ENCODE measurements at places on chromosomes 12 and 14.
A peak's percentile ranks its signal among the peaks of the same experiment; 100 is the strongest.

DNA sequence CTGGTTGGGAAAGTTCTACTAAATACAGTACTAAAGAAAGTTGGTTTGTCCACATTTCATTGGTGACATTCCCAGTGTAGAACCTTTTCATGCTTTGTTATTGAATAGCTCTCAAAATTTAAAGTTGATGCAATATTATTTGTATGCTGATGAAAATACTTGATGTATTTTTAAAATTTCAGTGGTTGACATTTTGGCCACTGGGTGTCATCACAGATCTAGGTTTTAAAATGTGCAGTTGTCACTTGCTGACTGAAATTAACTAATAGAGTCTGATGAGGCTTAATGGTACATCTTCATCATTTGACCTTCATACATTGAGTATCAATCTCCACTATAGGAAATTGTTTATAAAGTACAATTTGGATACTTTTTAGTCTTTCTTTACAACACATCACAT lies 37.1 kb downstream of the CMAS start:
- DNase-seq, result peak; percentile 52

GRCh38 chr12:116620492-116621191 lies 61.5 kb downstream of the MAP1LC3B2 start:
- DNase-seq, result no peak

- no peak for DNase-seq
These were observed 81.6 kb downstream of the LLPH start for GRCh38 chr12:66048835-66049537.

DNA sequence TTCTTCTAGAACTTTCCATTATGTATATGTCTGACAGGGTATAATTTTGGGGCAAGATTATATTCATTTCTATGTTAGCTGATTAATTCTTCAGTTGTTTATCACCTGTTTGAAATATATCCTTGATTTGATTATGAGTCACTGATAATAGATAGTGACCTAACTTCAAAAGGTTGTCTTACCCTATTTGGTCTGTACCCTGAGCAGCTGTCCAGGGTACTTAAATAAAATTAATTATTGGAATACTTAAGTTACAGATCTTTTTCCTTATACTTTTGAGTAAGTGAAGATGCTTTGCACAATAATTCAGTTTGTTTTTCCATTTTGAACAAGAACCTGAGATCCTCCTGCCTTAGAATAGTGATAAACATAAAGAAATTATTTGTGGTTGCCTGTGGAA lies 13.2 kb upstream of the NPAS3 start:
- no peak for DNase-seq

DNA sequence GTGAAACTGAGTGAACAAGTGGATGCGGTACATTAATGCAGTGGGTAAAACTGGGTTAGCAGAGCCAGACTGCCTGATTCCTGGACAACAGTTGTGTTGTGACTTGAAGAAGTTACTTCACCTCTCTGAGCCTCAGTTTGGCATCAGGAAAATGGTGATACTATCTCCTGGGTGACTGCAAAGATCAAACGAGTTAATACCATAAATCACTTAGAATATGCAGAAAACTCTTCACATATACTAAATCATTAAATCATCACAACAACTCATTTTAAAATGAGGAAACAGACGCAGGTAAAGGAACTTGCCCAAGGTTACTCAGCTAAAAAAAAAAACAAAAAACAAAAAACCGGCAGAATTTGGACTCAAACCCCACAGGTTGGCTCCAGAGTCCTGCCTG lies 811 bp downstream of the MTERF2 start:
- no peak for DNase-seq

GRCh38 chr14:105378199-105378598 lies 20.1 kb upstream of the TEX22 start:
- DNase-seq, result no peak

DNA sequence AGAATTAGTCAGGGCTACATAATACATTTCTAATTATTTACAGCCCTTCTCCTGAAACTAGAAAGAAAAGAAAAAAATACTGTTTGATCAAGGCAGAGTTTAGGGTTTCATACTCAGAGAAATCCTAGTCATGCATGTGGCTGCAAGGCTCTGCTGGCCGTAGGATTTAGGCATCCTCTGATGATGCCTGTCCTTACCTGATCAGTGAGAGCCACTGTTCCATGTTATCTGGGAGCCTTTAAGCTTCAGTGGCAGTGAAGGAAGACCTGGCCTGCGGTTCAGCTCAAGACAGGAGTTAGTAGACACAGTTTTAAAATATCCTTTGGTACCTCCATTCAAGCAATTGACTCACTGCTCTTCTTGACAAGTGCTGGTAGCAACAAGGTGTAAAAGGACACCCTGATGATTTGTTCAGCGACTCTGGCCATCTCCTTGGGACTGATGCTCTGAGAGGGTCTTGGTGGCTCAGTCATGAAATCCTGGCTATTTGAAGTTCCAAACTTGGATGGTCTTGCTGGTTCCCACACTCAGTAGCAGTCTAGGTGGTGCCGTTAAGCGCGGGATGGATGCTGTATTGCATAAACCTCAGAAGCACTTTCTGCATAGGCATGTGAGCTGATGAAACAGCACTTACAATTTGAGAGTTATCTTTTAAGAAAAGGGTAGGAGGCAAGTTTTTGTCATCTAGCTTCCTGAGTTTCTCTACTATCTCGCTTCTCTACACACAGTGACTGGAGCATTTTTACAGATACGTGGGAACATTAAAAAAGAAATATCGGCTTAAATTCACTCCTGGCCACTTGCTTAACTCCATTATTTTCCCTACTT lies 162.0 kb downstream of the SAMD4A start:
- DNase-seq, result no peak

DNA sequence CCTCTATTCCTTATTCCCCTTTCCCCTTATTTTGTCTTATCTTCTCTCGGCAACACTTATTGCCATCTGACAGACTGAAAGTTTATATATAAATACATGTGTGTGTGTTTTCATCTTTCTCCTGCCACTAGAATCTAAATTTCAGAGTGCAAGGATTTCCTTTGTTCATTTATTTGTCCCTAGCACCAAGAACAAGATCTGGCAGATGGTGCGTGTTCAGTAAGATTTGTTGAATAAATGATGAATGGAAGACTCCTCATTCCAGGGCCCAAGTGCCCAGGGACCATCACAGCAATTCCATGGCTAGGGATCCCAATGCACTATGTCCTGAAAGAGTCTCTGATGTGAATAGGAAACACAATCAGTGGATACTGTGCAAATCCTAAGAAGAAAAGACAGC lies 97.9 kb upstream of the EEA1 start:
- no peak for DNase-seq

DNA sequence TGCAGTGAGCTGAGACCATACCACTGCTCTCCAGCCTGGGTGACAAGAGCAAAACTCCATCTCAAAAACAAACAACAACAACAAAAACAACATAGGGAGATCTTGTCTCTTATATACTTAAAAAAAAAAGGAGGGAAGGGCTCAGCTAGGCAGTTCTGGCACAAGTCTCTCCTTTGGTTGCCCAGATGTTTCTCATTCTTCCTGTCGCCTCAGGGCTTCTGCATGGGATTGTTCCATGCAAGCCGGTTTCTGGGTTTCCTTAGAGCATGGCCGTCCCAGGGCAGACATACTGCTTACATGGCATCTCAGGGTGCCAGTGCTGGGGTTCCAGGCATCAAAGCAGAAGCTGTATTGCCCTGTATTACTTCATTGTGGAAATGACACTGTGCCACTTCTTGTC lies 5.2 kb upstream of the SLC8B1 start:
- no peak for DNase-seq

DNA sequence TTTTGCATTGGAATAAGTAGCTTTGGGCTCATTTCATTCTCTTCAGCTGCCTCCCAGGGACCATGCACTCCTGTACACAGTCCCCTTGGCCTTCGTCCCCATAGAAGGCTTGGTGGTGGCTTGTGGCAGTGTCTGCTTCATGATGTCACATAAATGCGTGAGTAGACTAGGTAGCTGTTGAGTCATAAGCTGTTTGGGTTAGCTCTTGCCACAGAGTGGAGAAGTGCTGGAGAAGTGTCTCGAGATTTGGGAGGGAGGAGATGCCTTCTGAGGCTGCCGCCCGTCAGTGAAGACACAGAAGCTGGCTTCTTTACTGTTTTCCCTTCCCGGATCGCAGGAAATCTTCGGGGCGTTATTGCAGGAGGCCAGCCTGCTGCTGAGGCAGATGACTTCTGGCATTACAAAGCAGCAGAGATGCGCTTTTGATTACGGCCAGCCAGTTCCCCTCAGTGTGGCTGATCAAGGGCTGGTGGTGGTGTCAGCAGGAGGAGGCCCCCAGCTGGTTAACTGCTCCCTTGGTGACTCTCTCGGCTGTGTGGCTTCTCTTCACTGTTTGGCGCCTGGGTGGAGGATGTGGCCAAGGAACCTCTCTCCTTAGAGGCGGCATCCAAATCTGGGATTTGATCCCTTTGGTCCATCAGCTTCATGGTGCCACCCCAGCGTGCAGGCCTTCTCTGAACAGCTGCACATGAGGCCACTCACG lies 67.6 kb downstream of the AACS start:
- no peak for DNase-seq

- DNase-seq, result peak; percentile 31
These were observed 82.2 kb downstream of the PLEKHG7 start for GRCh38 chr12:92784797-92785562.

GRCh38 chr14:96089401-96089800 lies 50.2 kb downstream of the C14orf132 start:
- DNase-seq, result no peak

GRCh38 chr14:62654641-62655040 lies 390.6 kb downstream of the KCNH5 start:
- no peak for DNase-seq

GRCh38 chr12:101968770-101969169 lies 91.4 kb downstream of the DRAM1 start:
- no peak for DNase-seq

DNA sequence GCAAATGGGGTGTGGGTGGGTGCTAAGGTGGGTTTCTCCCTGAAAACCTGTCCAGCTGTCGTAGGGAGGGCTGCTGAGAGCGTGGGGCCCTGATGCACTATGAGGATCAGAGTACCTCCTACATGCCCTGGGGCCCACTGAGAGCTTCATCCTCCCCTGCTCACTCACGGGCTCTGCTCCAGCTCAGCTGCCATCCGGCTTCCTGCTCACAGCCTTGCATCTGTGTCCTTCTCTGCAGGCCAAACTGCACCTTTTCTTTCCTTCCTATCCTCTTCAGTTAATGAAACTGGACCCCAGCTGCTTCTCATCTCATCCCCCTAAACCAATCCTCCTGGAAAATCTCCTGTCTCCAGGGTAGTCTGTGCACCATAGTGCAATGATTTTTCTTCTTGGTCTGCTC lies 22.2 kb upstream of the GPRC5D start:
- DNase-seq, result no peak

DNA sequence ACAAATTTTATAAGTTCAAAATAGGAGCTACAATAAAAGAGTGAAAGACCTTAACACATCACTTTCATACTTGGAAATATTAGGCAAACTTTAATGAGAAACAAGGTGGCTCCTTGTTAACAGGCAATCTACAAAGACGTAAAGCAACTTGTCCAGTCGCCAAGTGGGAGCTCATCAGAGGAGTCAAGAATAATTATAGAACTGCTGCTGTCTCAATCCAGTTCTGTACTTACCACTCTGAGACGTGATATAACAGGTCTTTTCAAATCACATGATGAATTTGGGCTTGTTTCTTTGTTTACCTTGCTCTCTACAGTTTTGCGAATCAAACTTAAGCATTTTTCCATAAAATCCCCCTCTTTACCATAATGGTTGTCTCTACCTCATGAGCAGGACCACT lies 3.6 kb downstream of the YBX3 start:
- DNase-seq, result no peak

DNA sequence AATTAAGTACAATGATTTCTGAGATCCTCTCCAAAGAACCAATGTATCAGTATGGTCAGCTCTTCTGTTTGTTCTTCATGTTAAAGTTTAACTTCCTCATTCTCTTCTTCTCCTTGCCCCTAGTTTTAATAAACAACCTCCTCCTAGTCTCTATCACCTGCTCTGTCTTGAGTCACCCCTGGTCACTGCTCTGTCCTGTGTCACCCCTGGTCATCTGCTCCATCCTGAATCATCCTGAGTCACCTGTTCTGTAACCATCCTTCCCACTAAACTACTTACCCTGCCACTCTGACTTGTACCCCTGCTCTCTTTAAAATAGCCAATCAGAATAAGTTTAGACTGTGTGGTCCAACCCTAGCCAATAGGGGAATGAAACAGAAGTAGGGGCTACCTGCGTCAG lies 100.5 kb downstream of the ALG10B start:
- DNase-seq, result peak; percentile 5

DNA sequence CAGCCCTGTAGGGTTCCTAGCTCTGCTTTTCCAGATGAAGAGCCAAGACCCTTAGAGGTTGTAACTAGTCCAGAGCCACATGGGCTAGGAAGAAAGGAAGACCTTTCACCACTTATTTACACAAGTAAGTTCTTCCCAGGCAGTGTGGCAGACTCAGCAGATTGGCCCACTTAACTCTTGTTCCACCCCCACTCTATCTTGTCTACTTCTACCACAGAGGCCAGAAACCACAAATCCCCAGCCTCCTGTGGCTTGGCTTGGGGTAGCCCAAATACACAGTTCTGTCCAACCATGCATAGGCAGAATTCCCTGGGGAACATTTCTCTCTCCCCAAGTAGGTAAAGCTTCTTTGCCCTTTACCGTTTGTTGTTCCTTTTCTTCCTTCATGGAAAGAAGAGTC lies 383.5 kb downstream of the RGS6 start:
- no peak for DNase-seq

DNA sequence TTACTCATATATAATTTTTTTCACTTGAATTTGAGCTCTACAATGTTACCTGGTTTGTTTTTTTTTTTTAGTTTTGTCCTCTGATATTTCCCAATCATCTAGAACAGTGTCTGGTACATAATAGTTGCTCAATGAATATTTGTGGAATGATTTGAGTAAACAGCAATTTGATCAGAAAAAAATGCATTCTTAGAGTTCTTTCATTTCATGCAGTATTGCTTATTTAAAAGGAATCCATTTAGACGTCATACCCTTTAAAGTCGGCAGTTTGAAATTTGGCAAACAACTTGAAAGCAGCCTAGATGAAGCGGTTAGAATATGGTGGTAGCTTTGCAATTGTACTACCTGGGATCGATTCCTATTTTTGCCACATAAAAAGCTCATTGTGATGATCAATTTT lies 140.0 kb downstream of the PDE3A start:
- DNase-seq, result no peak

DNA sequence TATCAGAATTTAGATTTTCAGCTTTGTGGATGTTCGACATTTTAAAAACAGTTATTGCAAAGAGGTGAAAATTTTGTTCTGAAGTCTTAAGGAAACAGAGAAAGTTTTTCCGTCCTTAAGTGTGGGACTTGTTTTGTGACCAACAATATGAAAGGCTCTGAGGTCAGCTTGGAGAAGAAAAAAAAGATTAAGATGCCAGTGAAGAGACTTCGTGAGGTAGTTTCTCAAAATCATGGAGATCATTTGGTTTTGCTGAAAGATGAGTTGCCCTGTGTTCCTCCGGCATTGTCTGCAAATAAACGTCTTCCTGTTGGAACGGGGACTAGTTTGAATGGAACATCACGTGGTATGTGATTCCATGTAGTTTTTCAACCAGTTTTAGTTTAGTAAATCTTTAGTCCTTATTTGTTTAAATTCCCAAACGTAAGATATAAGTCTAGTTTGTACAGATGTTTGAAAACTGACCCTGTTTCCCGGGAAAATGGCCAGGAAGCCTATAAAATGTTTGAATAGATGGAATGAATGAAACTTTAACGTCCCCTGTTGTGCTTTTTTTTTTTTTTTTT lies 682 bp downstream of the KIAA0586 start:
- peak; percentile 65 for DNase-seq

GRCh38 chr12:8493084-8493483 lies 20.2 kb upstream of the CLEC4D start:
- DNase-seq, result peak; percentile 94

GRCh38 chr12:66596199-66596598 lies 82.7 kb downstream of the GRIP1 start:
- no peak for DNase-seq

- peak; percentile 81 for DNase-seq
These were observed 73.8 kb upstream of the SRSF5 start for GRCh38 chr14:69693145-69693544.

Data from suppressor macrophage (primary cell).